ENCODE measurements at places on chromosomes 7 and 10. TPM values are rescaled to one million over a fixed set of nuclear protein-coding genes. Genes with fewer than 3 reads are reported as not detected.

Gene SLC26A5
- not detected for total RNA-seq

Gene FAM25C
- total RNA-seq, result not detected

Gene KIF11
- 2.8 TPM for total RNA-seq

Gene GTF2IRD2
- total RNA-seq, result 6.5 TPM

Gene ZSWIM8
- total RNA-seq, result 76.1 TPM

Gene SUGCT
- 11.1 TPM for total RNA-seq

Gene VGF
- total RNA-seq, result not detected

Gene ANKIB1
- total RNA-seq, result 20.3 TPM

Gene LIPJ
- not detected for total RNA-seq

Gene GPR26
- not detected for total RNA-seq

Gene KLF14
- total RNA-seq, result 0.58 TPM

Gene EPHB6
- total RNA-seq, result 32.3 TPM

Gene LIMK1
- 35.9 TPM for total RNA-seq

Gene SFRP4
- total RNA-seq, result 2.6 TPM

Gene PLCE1
- total RNA-seq, result 6.0 TPM

Gene PAPSS2
- 124 TPM for total RNA-seq

Gene AKR1D1
- total RNA-seq, result not detected

Gene ZNF727
- not detected for total RNA-seq

Gene RP9
- 7.4 TPM for total RNA-seq

Gene LRRN3
- 2.9 TPM for total RNA-seq

Gene NPFFR1
- total RNA-seq, result not detected

Gene MICALL2
- total RNA-seq, result 18.3 TPM

Gene PLA2G12B
- not detected for total RNA-seq

Gene MLXIPL
- 0.34 TPM for total RNA-seq

Gene GALNT17
- under 0.01 TPM for total RNA-seq

Gene PSD
- 12.1 TPM for total RNA-seq
